Activated CD4-positive, alpha-beta T cell treated with anti-CD3 and anti-CD28 coated beads for 36 hours (primary cell): ENCODE measurements at places on chromosomes 6 and 20. TPM values are rescaled to one million over a fixed set of nuclear protein-coding genes. Genes with fewer than 3 reads are reported as not detected.

Gene PPIL6
- total RNA-seq, result not detected

Gene CALHM4
- not detected for total RNA-seq

Gene PCSK2
- total RNA-seq, result not detected

Gene BTNL2
- not detected for total RNA-seq

DNA sequence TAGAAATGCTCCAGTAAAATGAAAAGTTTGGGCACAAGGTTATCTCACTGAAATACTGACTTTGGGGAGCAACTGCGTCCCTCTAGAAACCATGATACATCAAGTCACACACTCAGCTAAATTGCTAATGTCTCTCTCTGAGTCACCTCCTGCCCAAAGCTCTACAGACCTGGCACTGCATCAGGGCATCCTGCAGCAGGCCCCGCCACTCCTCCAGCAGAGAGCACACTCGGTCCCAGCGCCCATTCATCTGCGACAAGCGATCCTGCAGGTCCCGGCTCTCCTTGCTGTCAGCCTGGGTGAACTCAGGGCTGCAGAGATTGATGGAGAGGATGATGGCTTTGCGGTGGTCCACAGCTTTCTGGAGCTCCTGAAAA, 329.0 kb downstream of the ESR1 start:
- DNase-seq, result no peak

GRCh38 chr20:16446246-16446645, 127.0 kb downstream of the KIF16B start:
- no peak for DNase-seq

DNA sequence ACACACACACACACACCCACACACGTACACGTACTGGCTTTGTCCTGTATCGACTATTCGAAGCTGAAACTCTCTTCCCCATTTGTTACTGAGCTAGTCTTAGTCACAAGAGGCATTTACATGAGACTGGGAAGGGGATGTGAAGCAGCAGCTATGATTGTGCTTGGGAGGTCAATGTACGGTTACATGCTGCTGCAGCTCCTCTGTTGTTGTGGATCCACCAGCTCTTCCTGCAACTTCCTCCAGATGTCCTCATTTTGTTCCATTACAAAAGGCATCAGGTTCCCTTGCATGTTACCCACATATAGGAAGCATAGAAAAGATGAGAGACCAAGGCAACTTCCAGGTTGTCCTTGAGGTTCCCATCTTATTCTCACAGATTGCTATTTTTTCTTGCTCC, 612.4 kb upstream of the IMPG1 start:
- no peak for DNase-seq

DNA sequence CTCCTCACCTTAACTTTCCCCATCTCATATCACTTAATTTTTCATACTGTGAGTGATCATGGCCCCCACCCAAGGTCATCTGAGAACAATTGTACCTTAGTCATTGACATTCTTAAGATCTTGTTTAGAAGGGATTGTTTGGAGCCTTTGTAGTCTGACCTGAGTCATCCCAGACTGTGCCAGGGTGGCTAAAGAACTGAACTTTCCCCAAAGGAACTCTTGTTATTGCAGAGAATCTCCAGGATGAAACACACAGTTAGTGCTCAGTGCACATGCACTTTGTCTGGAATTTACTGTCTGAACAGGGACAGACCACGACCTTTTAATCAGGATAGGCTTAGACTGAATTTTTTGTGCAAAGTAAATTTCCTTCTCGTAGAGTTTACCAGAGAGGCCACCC, 112.6 kb upstream of the CCN2 start:
- DNase-seq, result no peak

- no peak for DNase-seq
Observed at GRCh38 chr20:31330893-31331292, 22.5 kb upstream of the DEFB116 start.

- DNase-seq, result no peak
Observed at GRCh38 chr6:33728438-33728837, 16.9 kb upstream of the UQCC2 start.
